NCI-H1048 (cell line): ENCODE measurements at places on chromosomes 12 and 14.

DNA sequence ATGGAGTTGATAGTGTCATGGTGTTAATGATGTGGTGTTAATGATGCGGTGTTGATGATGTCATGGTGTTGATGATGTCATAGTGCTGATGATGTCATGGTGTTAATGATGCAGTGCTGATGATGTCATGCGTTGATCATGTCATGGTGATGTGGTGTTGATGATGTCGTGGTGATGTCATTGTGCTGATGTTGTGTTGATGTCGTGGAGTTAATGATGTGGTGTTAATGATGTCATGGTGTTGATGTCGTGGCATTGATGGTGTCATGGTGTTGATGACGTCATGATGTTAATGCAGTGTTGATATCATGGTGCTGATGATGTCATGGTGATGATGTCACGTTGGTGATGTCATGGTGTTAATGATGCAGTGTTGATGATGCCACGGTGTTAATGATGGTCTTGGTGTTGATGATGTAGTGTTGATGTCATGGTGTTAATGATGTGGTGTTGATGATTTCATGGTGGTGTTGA, 49.1 kb upstream of the RIMBP2 start:
- no peak for DNase-seq

DNA sequence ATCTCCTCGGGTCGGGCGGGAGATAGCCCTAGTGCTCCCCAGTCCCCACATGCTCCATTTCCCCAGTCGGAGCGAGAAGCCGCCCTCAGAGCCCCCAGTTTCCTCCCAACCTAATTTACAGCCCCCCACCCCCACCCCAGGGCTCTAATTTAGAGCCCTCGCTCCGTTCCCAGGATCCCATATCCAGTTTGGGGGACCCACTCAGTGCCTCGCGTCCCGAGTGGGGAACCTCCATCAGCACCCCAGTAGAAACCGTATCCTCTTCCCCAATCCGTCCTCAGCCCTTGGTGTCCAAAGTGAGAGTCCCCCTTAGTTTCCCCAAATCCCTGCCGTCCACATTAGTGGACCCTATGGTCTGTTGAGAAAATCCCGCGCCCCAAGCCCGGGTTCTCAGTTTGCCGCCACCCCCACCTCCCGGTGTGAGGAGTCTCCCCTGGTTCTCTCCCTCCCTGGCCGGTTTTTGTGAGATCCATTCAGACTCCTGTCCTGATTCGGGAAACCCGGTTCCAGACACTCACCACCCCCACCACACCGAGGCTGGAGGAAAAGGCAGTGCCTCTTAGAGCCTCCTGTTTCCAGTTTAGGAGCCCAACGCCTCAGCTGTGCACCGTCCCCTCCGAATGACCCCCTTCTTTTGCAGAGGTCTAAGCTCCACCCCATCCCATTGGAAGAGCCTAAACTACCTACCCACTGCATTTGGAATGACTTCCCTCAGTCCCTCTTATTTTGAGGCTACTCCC, 809 bp upstream of the MSI1 start:
- DNase-seq: no peak

- DNase-seq: no peak
Measured at GRCh38 chr12:46516933-46517578, 144.5 kb upstream of the SLC38A2 start.

DNA sequence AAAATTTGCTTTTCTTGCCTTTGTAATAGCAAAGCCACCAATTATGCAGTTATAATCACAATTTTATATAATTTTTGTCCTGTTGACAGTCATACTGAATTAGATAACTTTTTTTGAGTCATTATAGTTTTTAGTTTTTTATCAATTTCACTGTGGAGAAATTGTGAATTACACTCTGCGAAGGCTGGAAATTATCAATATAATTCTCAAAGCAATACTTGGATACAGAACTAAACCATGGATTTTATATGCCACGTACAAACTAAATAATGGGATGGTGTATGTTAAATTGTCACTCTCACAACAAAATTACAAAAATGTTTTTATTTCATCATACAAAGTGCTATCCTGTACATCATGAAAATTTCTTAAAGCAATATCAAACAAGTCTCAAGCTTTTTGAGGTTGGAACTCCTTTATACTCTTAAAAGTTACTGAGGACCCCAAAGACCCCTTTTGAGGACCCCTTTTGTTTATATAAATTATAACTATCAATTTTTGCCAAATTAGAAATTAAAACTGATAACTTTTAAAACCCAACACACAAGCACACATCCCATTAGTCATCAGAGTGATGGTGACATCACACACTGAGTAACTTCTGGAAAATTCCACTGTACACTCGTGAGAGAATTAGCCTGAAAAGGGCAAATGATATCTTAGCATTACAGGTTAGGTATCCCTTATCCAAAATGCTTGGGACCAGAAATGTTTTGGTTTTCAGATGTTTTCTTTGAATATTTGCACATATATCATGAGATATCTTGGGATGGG, 19.8 kb upstream of the AQP2 start:
- DNase-seq: no peak
